ENCODE measurements at places on chromosomes 5 and 9.

- no peak for DNase-seq
Measured at GRCh38 chr5:9108162-9108561, 437.7 kb downstream of the SEMA5A start.

GRCh38 chr9:135217836-135218235, 130.4 kb downstream of the OLFM1 start:
- DNase-seq = no peak

DNA sequence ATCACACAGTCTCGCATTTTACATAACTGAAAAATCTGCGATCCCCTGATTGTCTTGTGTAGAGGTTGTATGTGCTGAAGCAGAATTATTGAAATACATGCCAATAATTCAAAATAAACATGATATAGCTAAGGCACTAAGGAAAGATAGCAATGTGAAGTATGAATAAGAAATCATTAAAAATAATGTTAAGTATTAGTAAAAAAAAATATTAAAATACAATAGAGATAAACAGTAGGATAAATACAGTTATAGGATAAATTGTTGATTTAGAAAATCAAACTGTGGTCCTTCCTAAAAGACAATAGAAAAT, 121.1 kb downstream of the FBXL17 start:
- DNase-seq = no peak

- no peak for DNase-seq
Measured at GRCh38 chr5:107500347-107500746, 170.4 kb downstream of the EFNA5 start.

DNA sequence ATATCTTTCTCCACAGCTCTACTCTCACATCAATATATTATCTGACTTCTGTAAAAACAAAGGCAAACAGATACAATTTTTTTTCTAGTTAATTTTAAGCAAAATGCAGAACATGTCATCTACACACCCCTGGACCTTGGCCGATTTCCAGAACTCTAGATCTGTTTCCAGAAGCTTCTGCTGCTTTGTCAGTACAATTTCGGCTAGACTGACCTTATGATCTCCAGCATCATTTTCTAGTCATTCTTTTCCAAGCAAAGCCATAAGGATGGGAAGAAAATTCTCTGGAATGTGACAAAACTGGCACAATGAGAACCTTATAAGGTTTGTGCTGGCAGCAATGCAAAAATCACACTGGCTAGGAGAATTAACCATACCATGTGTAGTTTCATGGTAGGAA, 132.8 kb upstream of the MPDZ start:
- no peak for DNase-seq

DNA sequence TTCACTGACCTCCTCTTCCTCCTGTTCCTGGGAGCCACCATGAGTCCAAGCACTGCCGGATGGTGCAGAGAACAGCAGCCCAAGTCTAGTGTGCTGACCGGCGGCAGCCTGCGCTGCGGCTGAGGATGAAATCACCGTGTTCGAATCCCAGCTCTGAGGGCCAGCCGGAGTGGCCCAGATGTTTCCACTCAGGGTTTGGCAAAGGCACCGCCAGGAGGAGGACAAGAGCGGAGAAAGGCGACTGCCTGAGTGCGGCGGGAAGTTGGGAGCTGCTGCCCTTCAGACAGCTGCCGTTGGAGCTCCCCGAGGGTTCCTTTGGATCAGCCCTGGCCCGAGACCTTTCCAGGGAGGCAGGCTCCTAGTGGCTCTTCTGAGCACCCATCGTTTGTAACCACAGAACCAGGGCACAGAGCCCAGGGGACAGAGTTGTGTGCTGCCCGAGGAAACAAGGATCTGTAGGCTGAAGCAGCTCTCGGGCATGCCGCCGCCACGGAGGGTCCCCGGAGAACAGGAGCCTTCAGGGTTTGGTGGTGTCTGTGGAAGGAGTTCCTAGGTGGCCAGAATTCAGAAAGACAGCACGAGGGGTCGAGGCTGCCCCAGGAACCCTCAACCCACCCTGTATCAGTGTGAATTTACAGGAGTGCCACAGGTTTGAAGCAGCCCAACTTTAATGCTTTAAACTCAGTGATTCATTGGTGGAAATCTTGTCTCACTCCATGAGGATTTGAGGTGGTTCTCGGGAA, 115.6 kb upstream of the COL5A1 start:
- no peak for DNase-seq

GRCh38 chr5:143986516-143987212, 174.7 kb downstream of the HMHB1 start:
- no peak for DNase-seq

DNA sequence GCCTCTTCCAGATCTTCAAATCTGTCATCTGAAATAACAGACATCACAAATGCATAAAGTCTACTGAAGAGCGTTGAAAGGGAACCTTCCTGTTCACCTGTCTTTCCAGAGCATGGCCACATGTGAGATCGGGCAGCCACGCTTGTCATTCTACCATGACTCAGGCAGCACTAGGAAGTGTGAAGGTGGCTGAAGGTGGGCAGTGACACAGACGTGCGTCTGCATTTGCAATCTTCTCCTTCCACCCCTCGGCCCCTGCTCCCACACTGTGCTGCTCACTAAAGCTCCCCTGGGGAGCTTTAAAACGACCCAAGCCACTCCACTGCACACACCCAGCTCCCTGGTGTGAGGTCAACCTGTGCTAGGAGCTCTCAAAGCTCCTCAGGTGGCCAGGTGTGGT, 2.5 kb downstream of the ENTR1 start:
- no peak for DNase-seq

DNA sequence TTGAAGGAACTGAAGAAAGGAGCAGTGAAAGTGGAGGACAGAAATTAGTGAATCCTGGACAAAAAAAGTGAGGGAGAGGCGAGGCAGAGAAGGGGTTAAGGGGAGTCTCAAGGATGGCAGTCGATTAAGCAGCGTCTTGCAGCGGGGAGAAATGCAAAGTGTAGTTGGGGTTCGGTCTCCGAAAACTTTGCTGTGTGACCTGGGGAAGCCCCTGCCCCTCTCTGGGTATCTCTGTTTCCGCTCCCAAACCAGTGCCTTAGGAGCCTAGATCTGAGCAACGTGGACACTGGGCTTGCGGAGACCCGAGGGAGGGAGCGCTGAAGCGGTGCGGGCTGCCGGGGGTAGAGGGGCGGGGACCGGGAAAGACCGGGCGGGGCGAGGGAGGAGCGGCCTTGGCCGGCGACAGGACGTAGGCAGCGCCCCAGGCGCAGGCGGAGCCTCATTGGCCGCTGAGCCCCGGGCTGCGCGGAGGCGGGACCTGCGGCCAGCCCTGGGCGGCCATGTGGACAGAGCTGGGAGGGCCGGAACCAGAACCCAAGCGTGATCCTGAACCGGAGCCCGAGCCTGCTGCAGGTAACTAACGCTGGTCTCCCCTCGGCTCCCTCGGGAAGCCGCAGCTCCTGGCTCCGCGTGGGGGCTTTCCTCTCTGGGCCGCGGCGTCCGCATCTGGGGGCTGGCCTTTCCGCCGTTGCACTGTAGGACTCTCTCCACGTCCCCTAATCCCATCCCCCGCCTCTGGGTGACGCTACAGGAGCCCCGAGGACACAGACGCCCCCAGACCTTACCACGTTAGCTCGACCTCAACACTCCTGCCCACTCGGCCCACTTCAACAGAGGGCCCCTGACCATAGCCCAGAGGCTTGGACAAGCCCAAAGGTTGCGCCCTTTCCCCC, at the start of gene ALDH1B1:
Gene ALDH1B1 (plus strand): TSS at position 468 of the 893 bp plus-strand sequence. CDS start 3,047 bp downstream, outside the sequence.
- DNase-seq = no peak

- no peak for DNase-seq
Measured at GRCh38 chr5:92729088-92729487, 851.9 kb downstream of the NR2F1-AS1 start.

GRCh38 chr5:180436275-180436674, 57.9 kb upstream of the CNOT6 start:
- DNase-seq = no peak

DNA sequence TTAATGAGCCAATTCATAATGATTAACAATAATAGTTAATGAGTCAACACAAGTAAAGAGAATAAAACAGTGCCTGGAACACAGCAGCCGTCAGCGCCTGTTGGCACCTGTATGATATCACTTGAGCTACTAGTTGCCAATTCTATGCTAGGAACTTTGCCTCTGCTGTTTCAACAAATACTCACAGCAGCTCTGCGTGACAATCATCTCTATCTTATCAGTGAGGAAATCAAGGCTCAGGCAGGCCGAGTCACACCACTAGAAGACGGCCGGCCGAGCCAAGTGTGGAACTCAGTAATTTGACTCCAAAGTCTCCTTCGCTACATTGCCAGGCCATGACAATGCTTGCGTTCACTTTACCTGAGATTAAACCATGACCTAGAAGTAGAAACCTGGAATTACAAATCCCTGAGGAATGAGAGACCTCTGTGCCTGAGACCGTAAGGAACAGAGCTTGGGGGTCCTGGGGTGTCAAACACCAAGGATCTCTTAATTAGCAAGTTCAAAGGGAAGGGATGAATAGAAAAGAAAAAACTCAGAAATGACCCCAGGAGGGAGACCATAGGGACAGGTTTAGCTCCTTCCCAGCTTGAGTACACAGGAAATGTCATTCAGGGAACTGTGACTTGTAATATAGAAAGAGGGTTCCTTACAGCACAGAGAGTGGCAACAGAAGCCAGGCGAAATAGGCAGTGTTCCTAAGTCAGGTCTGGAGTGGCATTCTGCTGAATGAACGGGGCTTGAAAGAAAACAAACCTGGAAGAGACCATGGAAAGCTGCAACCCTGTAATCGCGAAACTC, 109.1 kb downstream of the SUSD1 start:
- no peak for DNase-seq

DNA sequence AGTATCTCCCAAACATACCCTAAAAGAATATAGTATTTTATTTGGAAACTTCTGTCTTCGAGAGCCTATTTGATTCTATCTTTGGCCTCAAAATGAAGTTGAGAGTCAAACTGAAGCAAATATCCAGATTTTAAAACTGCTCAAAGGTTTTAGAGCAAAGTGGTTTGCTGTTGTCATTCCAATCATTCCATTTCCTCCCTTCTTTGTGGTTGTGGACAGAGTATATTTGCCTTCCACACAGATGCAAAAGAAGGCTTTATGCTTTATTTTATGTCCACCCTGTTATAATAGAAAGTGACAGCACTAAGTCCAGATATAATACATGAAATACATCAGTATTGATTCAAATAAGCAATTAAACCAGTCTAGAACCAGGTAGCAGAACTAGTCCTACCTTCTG, 12.4 kb downstream of the GZMK start:
- no peak for DNase-seq

DNA sequence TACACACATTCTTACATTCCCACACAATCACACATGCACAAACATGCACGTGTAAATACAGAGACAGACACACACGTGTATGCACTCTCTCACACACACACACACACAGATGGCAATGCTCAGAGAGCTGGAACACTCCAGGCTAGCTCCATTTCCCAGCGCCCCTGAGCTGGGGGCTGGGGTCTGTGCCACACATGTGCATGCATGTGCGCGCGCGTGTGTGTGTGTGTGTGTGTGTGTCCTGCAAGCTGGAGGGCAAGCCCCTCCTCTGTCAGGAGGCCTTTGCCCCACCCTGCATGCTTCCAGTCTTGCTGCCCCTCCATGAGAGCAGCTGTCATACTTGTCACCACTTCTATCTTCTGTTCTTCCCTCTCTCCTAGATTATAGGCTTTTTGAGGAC, 16.6 kb upstream of the S1PR3 start:
- DNase-seq = no peak

DNA sequence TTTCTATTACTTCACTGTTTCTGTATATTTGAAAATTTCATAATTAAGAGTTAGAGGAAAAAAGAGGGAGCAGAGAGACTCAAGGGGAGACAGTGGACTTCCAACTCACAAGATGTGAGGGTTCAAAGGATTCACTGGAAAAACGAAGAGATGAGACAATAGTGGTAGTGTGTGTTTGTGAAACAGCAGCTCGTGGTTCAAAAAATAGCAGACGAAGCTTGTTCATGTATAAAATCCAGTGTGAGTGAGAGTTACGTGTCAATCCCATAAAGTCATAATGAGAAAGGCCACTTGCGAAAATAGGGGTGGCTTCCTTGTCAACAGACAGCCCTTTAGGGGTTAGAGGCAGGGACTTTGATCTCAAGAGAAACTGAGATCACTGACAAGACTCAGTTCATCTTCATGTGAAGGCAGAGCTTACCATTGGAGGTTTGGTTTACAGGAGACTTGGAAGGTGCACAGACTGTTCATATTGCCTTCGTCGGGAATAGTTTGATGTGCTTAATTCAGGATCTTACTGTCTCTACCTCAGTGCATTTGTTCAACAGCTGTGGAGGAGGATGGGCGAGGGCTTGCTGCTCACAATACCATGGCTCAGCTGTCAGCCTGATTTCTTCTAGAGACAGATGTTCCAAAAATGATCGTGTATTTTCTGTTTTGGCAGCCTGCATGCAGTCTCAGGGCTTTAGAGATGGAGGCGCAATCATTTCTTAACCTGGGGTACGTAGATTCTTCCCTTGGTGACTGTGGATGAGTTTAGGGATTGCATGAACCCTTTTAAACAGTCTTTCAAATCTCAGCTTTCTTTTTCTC, 105.7 kb upstream of the KLF9 start:
- DNase-seq = no peak

DNA sequence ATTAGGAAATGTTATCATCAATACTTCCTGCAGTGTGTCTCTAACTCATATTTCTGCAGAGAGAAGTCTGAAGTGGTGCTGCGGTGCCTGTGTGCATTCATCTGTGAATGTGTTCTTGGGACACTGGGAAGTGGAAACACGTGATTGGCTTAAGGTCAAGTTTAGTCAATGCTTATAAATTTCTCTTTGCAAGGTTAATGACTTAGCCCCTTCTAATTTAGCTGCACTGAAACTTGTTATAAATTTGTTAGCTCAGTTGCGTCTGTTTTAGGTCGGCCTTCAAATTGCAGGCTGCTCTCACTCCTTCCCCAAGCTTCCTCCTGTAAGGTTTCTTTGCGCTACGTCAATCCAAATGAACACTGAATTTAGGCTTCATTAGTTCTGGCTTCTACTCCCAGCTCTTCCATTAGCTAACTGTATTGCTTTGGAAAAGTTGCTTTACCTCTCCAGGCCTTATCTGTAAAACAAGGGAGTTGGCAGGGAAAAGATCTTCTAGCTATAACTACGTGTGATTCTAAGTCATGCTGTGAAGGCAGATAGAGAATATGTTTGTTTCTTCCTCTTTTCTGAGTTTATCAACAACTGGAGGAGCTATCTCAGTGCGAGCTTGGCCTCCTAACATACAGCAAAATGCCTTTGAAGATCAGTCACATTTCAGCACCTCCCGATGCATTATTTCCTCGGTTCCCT, 341.8 kb downstream of the NFIB start:
- no peak for DNase-seq

- DNase-seq = no peak
Measured at GRCh38 chr5:22431840-22432239, 421.3 kb downstream of the CDH12 start.

GRCh38 chr5:178989311-178989710, 5.8 kb downstream of the GRM6 start:
- no peak for DNase-seq

DNA sequence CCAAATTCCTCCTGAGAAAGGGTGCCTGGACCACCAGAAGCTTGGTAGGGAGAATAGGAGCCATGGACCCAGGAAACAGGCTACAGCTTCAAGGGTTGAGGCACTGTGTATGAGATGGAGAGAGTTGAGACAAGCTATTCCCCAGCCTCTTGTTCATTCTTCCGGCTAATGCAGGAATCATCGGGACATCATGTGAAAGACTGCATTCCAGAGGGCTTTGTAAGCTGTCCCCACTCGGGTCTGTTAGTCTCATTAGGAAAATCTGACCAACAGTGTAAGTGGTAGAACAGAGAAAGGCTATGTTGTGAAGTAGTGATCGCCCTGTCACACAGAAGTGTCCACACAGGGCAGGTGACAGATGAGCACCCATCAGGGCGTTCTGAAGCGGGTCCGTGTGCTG, 81.4 kb downstream of the GABBR2 start:
- DNase-seq = no peak

GRCh38 chr9:93886911-93887310, 68.2 kb downstream of the BARX1 start:
- no peak for DNase-seq

GRCh38 chr9:114008667-114009410, 69.3 kb downstream of the AMBP start:
- DNase-seq = no peak
